ENCODE measurements at places on chromosomes 1 and 21.

- no peak for DNase-seq
Observed at GRCh38 chr21:14453339-14454015, 70.5 kb upstream of the HSPA13 start.

GRCh38 chr1:24047110-24047477 is 64.8 kb downstream of the MYOM3 start:
- no peak for DNase-seq

DNA sequence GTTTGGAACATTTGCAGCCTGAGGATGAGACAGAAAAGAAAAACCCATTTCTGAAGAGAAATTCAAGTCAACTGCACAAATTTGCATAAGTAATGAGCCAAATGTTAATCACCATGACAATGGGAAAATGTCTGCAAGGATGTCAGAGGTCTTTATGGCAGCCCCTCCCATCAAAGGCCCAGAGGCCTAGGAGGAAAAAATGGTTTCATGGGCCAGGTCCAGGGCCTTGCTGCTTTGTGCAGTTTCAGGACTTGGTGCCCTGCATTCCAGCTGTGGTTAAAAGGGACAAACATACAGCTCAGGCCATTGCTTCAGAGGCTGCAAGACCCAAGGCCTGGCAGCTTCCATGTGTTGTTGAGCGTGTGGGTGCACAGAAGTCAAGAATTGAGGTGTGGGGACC is 13.4 kb downstream of the RBM11 start:
- DNase-seq: no peak

- no peak for DNase-seq
Observed at GRCh38 chr21:23952269-23952668, 1655.0 kb downstream of the MRPL39 start.

DNA sequence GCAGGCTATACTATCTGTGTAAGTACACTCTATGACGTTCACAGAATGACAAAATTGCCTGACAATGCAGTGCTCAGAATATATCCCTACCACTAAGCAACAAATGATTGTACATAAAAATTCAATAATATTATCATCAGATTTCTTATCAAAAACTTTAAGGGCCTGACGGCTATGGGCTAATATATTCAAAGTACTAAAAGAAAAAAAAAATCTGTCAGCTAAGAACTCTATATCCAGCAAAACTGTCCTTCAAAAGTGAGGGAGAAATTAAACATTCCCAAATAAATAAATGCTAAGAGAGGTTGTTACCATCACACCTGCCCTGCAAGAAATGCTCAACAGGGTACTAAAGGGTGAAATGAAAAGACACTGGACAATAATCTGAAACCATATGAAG is 127.3 kb downstream of the TM2D1 start:
- no peak for DNase-seq

DNA sequence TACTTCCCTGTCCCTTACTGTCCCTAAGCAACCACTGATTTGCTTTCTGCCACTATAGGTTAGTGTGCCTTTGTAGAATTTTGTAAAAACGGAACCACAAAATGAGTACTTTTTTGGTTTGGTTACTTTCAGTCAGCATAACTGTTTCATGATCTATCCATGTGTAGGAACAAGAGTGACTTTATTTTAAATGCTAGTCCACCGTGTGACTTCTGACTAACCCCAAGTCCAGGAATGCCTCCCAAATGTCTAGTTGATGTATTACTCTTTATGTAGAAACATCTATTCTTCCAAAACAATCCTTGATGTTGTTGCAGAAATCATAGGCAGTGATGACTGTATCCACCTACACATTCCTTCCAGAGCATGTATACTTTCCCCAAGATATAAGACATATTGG is 21.3 kb downstream of the ATPAF1 start:
- no peak for DNase-seq

DNA sequence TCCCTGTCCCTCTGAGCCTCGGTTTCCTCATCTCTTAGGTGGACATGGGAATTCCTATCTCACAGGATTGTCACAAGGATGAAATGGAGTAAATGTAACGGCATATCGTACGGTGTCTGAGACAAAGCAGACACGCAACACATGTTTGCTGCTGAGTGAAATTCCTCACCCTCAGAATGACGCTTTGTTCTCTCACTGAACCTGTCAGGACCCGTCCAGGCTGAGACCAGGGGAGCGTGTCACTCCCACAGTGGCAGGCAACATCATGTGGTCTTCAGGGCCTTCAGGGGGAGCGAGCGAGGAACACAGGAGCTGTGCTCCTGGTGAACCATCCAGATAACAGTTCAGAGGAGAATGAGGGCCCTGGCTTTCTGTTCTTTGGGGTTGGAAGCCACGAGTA is 74.2 kb downstream of the TOMM20 start:
- no peak for DNase-seq

GRCh38 chr1:229582011-229582694 is 23.6 kb upstream of the ABCB10 start:
- DNase-seq: no peak

DNA sequence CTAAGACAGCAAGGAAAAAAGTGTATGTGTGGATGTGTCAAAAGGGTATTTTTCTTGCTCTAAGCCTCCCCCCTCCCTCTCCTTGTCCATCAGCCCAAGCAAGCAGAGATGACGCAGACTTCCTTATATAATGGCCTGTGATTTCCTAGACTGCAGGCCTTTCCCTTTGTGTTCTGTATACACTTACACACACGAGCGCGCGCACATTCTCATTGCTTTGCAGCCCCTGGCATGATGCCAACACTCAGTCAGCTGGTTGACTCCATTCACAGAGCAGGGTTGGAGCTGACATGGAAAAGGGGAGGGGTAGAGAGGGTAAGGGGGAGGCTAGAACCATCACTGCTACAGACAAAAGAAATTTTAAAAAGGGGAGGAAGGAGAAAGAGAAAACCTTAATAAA is 41.8 kb downstream of the GATAD2B start:
- DNase-seq: peak; percentile 86

GRCh38 chr1:911875-912739 is 11.6 kb upstream of the SAMD11 start:
- peak; percentile 13 for DNase-seq

DNA sequence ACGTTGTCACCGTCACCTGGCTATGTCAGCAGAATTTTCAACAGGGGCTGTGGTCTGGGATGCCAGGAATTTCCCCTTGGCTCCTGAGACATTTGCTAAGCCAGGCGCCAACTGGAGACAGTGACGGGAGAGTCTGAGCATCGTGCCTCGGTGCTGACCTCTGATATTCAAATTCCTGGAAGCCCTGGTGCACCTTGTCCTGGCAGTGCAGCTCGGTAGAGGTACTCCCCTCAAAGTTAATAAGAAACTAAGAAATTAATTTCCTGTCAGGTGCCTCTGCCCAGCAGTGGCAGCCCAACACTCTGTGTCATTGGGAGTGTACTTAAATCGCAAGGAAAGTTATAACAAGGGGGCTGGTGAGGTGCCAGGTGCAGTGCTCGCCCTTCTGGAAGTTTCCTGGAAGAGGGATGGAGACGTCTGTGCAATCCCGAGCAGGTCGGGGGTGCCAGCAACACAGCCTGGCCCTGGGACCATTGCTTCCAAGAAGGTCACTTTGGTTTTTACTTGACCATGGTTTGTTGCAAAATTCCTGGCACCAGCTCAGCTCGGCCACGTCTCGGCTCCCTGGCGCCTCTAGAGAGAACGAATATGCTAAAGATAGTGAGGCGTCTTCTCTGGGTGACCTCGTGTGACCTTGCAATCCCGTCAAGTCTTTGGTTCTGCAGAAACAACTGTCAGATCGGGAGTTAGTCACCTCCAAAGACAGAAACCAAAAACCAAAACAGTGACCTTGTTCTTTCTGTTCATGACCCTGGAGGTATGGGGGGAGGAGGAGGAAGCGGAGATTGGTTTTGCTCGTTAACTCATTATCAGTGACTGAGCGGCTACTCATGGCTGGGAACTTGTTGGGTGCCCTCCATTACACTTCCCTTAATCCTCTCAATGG is 149.5 kb upstream of the VAMP3 start:
- DNase-seq: no peak

DNA sequence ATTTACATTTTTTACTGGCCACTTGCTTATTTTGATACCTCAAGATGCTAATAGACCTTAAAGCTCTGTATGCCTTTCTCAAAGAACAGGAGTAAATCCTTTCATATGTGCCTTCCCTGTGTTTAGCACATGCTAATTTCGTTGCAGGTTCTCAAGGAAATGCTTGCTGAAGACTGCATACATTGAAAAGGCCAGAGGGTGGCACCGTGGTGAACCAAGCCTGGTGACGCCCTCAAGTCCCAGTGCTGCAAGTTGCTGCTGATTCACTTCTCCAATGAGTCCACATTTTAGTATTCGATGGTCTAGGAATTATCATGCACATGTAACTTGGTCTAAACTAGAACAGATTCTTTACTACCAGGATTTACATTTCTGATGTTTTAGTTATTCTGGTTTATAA is 94.1 kb downstream of the CLDN17 start:
- no peak for DNase-seq

DNA sequence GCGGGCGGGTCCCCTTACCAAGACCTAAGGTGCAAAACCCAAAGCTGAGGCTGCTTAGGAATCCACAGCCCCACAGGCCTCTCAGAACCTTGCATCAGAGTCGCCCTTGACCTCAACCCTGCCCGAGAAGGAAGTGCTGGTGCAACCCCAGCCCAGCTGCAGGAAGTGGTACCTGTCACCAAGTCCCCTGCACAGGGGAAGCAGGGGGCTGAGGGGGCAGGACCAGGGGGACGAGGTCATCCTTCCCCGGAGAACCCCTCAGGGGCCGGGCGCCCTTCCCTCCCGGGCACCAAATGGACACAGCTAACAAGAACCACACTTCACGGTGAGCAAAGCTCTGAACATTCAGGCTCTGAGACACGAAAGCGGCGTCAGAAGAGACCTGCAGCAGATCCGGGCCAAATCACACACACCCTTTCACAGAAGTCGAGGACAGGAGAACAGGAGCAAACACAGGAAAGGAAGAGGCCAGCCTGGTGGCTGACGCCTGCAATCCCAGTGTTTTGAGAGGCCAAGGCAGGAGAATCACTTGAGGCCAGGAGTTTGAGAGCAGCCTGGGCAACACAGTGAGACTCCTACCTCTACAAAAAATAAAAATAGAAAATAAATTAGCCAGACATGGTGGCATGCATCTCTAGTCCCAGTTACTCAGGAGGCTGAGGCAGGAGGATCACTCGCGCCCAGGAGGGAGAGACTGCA is 6.4 kb downstream of the ITGB2 start:
- DNase-seq: no peak

DNA sequence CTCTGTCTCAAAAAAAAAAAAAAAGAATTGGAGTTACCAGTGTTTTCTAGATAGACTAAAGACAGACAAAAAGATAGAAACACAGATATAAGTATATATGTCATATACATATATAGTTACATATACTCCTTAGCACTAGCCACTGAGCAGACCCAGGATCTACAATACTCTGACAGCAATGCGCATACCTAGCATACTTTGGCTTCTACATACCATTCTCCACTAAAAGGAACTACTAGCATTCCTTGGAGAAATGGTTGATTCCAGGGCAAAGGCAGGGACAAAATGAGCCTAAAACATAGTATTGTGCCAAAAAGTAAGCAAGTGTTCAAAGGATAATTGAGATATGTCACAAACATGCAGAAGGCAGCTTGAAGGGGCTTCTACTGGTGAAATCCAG is 22.7 kb downstream of the SYNJ1 start:
- no peak for DNase-seq

GRCh38 chr1:87903242-87903641 is 574.6 kb downstream of the LMO4 start:
- DNase-seq: no peak

DNA sequence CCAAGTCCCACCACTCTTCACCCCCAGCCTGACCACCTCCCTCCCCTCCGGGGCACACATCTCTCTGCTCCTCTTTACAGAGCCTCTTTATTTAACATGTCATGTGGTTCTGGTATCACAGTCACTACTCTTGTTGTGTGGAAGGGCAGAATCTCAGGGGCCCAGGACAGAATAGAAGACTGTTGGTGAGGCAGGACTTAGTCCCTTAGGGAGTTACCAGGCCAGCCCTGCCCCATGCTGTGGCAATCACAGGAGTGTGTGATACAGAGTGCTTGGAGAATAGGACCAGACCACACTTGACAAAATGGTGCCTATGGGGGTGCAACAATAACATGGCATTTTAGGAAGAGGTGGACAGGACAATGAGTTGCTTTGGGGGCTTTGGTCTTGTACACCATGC is 43.0 kb upstream of the CRNN start:
- no peak for DNase-seq

DNA sequence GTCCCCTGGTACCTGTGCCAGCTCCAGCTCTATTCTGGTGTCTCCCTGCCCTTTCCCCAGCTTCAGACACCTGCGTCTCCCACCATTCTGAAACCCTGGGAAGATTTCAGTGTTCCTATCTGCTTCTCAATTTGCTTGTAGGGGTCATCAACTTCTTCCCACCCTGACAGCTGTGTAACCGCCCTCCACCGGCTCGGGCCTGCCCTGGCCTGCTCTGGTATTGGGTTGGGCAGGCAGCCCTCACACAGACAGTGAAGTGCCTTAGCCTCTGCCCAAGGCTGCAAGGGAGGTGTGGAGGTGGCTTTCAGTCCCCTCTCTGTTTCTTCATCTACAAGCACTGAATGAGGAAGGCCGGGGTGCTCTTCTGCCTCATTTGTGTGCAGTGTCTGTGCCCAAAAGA is 97.2 kb downstream of the LAMC2 start:
- DNase-seq: no peak

DNA sequence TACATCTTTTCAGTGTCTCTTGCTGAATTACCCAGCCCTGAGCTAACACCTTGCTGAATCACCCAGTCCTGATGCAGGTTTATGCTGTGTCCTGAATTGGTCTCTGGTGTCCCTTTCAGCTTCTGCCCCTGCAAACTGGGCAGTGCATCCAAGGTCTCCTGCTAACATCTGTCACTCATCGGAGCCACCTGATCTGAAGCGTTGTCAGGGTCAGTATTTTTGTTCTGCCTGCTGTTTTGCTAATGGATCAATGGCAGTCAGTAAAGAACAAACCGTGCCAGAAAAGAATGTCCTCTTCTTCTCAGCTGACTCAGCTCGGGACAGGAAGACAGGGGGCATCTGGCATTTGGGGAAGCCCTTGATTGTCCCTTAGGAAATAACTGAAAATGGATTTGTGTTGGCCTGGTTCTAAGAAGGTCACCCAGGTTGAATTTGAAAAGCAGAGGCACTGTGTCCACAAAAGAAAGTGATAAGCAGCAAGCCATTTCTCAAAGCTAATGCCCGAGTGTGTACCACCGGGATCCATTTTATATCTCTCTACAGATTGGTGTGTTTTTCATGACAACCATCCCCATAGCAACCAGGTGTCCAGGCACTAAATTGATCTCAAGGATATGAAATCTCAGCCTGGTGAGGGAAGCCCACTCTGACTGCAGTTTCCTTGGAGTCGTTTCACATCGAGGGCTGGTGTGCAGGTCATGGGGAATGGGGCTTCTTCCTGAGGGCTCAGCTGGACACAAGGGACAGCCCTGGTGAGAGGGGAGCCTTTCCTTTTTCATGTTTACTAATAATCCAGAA is 109.7 kb upstream of the IRF2BP2 start:
- no peak for DNase-seq

- DNase-seq: no peak
Observed at GRCh38 chr1:117754061-117754969, 148.5 kb downstream of the TENT5C start.

DNA sequence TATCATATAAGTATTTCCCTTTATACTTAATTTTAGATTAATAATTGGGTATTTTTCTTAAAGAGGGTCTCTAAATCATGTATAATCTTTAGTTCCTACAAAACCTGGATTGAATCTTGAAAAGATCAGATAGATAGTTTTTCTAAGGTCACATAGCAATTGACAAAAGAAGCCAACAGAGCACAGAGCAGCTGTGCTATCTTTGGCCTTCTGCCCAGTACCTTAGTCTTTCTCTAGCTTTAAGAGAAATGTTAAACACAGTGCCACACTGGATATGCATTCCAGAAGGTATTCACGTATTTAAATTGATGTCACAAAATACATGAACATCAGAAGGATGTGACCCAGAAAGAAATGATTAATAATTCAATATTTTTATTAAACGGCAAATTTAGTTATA is 86.8 kb downstream of the C21orf91 start:
- DNase-seq: no peak
